ENCODE measurements at places on chromosomes 6 and 20. TPM values are rescaled to one million over a fixed set of nuclear protein-coding genes. Genes with fewer than 3 reads are reported as not detected.

DNA sequence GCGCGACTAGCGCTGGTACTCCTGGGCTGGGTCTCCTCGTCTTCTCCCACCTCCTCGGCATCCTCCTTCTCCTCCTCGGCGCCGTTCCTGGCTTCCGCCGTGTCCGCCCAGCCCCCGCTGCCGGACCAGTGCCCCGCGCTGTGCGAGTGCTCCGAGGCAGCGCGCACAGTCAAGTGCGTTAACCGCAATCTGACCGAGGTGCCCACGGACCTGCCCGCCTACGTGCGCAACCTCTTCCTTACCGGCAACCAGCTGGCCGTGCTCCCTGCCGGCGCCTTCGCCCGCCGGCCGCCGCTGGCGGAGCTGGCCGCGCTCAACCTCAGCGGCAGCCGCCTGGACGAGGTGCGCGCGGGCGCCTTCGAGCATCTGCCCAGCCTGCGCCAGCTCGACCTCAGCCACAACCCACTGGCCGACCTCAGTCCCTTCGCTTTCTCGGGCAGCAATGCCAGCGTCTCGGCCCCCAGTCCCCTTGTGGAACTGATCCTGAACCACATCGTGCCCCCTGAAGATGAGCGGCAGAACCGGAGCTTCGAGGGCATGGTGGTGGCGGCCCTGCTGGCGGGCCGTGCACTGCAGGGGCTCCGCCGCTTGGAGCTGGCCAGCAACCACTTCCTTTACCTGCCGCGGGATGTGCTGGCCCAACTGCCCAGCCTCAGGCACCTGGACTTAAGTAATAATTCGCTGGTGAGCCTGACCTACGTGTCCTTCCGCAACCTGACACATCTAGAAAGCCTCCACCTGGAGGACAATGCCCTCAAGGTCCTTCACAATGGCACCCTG lies 1.6 kb downstream of the TPBG start:
- peak; percentile 32 for DNase-seq

DNA sequence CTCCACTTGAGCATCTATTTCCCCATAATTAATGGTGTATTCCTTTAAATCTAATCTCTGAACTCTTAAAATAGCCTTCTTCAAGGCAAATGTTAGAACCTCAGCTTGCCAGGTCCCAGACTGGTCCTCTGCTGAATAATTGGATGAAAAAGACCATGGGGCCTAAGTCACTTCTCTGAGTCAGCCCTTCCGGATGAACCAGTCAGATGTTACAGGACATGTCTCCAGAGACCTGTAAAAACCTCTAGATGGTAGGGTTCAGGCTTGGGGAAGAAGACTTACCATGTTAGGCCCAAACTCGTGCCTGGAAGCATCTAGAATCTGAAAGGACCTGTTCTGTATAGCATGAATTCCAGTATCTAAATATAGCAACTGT lies 97.3 kb downstream of the CDKAL1 start:
- DNase-seq = no peak

DNA sequence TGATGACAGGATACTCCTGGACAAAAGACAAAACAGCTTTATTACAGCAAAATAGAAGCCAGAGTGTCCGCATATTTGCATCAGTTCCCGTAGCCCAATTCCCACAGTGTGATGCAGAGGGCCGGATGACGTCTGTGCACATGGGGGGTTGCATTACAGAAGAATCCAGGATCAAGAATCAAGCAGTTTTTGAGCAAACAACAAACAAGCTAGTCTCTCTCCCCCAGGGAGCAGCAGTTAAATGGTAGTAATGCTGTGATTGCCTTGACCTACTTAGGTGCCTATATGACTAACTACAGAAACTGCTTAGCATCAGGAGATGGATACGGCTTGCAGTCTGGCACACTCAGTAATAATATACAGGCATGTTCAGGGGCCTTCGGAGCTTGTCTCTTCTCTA lies 3.2 kb upstream of the SDHAF4 start:
- DNase-seq = no peak

GRCh38 chr6:37244430-37245310 lies 12.9 kb upstream of the TBC1D22B start:
- DNase-seq = no peak

EFCAB8 gene
- total RNA-seq = 0.47 TPM

GRCh38 chr6:12947967-12948366 lies 231.4 kb downstream of the PHACTR1 start:
- DNase-seq = no peak

TPBG gene
- 0.17 TPM for total RNA-seq

- no peak for DNase-seq
Measured at GRCh38 chr20:46767127-46767761, 57.8 kb downstream of the SLC2A10 start.

TFAP2C gene
- total RNA-seq = not detected

DNA sequence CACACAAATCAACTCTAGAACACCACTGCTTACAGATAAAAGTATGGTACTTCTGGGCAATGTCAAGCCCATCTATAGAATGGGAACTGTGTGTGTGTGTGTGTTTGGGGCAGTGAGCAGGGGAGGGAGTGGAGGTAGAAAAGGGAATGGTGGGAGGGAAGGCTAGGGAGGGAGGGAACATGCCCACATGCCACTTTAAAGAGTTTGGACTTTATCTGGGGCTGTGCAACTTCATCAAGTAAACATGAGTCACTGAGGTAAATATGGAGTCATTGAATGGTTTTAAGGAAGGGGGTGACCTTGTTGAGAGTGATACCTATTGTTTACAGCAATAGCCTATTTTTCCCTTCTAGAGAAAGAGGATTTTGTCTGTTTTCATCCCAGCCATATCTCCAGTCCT lies 22.5 kb upstream of the RNGTT start:
- no peak for DNase-seq

Data from activated naive CD8-positive, alpha-beta T cell treated with anti-CD3 and anti-CD28 coated beads, Interleukin-2, amount 10 ng/mL, durations not matched to agents 7 days and 5 days (primary cell).